ENCODE measurements at places on chromosomes 2 and 18.

GRCh38 chr2:101826716-101827115 is 129.2 kb downstream of the MAP4K4 start:
- DNase-seq, result no peak

GRCh38 chr18:33914399-33914798 is 310.3 kb downstream of the NOL4 start:
- no peak for DNase-seq

GRCh38 chr2:28228434-28228995 is 164.1 kb upstream of the FOSL2 start:
- peak; percentile 19 for DNase-seq

DNA sequence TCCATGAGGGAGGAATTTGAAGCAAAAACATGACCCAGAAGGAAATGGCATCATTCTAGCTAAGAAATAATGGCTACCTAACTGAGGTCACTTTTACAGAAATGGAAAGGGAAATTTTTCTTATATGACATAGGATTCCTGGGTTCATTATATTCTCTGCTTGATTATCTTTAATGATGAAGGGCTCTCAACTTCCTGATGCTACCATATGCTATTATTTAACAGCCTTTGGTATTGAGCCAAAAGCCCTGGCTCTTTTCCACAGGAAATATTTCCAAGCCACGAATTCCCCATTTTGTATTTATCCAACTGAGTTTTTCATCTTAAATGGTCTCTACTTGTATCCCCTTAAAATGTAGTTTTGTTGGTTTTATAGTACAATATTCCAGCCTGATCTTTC is 63.2 kb upstream of the NPAS2 start:
- no peak for DNase-seq

DNA sequence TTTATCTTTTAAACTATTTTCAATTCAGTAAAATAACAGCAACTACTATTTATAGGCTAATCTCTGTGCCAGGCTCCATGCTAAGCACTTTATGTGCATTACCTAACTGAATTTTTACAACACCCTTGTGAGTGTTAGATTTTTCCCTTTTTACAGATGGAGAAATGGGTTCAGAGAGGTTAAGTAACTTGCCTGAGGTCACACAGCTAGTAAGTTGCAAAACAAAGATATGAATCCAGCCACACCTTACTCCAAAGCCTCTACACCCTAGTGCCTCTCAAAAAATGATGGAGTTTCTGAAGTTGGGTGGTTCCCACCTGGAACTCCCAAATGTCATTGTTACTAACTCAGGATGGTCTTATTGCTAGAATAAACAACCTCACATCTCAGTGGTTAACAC is 60.8 kb downstream of the RHOB start:
- DNase-seq, result no peak

DNA sequence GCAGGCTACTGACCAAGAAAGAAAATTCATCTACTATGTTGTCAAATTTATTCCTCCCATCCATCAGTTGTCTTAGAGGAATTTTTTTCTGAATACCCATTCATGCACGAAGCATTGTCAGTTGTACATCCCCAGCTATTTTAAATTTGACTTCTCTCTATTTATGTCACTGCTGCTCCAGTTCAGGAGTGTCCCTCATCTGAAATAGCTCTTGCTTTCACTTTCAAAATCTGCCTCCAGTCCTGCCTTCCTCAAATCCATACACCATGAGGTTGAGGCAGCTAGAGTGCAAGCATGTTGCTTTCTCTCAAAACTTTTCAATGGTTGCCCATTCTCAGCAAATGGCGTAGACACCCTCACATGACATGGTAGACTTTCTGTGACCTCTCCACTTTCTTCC is 335.4 kb upstream of the CDH2 start:
- no peak for DNase-seq

GRCh38 chr2:45505138-45505537 is 105.9 kb downstream of the SRBD1 start:
- DNase-seq, result no peak

DNA sequence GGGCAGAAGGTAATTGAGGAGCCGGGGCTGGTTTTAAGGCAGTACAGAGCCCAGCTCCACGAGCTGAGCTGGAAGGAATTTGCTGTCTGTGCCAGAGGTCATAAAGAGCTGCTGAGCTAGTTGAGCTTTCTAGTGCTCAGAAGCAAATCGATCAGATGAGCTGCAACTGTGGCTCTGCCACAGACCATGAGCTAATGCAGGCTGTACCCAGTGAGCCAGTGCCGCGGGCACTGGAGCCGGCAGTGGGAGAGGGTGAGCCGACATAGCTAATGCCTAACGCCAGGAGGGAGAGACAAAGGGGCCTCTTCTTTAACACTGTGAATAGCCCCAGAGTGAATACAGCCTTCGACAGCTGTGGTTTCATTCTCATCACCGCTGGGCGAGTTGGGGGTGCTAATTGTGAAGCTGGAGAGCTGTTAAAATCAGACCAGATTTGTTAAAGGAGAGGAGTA is 410.1 kb upstream of the TCF4 start:
- DNase-seq, result peak; percentile 4

- peak; percentile 54 for DNase-seq
Measured at GRCh38 chr2:38432820-38433606, 55.9 kb upstream of the ATL2 start.

DNA sequence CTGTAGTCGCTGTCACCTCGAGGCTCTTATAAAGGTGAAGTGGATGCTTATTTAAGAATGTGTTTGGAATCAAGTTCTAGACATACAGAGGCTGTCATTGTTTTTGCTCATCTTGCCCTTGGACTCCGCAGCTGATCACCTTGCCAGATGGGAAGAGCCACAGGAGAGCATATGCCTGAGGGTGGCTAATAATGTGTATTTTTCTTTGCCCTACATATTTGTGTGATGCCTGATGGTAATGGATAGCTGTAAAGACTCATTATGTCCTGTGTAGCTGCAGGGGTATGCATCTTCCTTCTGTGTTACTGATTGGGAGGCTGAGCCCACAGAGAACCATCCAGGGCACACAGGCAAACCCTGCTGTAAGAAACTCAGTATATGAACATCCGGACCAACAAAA is 61.7 kb downstream of the PRKCE start:
- no peak for DNase-seq

DNA sequence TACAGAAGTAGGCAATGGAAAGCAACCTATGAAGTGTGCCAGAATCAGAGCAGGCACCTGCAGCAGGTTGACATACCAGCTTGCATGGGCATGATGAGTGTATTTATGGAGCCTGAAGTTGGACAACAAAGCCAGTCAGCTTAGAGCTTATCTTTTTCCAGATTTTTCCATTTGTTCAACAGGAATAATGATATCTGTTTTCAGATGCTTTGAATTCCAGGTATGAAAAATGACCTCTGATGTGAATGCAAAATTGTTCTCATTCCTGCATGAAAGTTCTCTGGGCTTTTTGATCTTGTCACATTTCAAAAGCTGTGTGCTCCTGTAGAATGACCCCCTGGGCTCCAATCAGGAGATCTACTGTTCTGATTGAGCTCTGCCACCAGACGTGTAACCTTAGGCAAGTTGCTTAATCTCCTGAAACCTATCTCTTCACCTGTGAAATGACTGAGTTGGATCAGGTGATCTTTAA is 38.2 kb upstream of the VIT start:
- no peak for DNase-seq

GRCh38 chr2:142041105-142041504 is 89.7 kb downstream of the LRP1B start:
- no peak for DNase-seq

GRCh38 chr2:96801786-96802595 is 14.1 kb upstream of the CNNM3 start:
- DNase-seq, result no peak

DNA sequence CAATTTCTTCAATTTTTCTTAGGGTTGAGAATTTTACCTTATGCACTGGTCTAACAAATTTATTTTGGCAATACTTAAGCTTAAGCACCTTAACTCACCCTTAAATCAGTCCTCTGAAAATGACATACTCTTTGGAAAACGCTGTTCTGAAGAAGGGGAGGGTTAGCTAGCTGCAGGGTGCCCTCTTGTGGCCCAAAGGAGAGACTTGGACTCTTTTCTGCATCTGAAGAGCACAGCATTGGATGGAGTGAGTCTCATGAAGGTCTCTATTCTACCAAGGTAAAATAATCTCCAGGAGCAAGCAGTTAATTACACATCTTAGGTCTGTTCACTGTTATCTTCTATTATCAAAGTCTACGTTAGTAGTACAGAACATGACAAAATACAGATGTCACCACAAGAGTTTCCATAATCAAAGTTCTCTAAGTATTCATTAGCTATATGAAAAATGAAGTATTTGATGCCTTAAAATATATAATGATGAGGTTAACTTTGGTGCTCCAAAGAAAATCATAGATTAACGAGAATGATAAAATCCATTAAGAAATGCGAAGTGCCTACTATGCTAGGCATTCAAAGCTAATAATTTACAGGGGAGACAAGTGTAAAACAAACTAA is 24.4 kb downstream of the PUM2 start:
- DNase-seq, result peak; percentile 77

DNA sequence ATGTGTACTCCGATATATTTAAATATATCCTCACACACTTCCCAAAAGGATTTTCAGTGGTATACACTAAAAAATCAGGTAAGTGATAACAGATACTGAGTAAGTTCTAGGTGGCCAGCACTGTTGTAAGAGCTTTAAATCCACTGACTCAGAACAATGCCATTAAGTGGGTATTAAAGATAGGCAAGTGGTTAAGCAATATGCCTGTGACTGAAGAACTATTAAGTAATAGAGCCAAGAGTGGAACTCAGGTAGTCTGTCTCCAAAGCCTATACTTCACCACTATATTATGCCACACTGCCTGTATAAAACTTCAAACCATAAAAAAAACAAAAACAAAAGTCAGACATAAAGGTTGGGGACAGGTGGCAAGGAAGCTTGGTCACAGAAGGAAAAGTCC is 37.2 kb downstream of the THUMPD2 start:
- DNase-seq, result peak; percentile 45

DNA sequence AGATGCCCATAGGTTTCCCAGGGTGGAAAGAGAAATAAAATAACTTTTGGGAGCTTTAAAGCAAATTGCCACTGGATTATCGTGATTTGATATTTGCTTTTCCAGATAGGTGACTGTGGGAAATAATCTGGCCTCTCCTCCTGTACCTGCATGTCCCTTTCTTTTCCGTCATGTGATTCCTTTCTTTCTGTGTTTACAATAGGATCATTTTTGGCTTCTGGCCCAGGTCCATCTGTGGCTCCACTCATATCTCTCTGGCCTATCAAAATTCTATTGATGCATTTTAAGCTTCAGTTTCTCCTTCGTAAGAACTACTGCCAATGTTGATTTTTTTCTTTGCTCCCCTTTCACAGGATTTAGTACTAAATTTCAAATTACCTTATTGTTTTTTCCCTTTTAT is 153.6 kb downstream of the CCDC85A start:
- no peak for DNase-seq

DNA sequence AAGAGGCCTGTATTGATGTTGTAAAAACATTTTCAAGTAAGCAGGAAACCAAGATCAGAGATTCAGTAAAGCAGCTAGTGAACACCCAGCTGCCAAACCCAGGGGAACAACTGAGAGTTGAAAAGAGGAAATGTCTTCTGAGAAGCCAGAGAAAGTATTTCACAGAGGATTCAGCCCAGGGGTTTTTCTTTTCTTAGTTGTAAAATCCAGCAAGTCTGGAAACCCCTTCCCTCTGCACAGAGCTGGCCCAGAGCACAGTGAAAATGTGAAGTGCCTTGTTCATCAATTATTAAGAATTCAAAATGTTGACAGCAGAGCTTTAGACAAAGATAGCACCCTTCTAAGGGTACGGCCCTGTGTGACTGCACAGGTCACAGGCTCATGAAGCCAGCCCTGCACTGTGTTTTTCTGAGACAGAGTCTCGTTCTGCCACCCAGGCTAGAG is 28.4 kb downstream of the AFF3 start:
- no peak for DNase-seq

DNA sequence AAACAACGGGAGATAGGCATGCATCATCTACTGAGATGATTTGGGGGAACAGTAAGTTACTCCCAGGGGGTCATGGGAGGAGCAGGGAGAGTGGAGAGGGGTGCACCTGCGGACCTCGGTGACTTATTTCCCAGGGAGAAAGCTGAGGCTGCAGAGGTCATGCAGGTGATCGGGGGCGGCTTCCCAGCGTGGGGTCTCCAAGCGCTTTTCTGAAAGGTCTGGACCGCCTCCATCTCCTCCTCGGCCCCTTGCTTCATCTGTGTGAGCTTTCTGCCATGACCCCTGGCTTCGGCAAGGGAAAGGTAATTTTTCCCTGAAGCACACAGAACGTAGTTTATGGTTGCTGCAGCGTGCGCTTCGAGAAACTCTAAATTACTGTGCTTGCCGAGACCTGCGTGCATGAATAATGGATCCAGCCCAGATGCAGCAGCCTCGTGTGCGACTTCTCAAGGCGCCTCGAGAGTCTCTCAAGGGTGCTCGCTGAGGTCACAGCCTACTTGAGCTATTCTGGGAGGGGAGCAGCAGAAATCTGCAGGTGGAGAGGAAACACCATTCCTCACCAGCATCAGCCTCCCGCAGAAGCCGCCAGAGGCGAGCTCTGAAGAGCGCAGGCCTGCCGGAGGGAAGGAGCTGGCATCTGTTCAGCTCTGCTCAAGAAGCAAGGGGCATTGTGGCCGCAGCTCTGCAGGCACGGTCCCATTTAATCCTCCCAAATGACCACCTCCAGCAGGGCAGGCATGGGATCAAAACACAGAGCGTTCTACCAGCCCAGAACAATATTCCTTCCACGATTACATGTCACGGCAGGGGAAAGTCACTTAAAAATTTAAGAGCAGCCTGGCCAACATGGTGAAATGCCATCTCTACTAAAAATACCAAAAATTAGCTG is 308.4 kb upstream of the MYT1L start:
- DNase-seq, result no peak

DNA sequence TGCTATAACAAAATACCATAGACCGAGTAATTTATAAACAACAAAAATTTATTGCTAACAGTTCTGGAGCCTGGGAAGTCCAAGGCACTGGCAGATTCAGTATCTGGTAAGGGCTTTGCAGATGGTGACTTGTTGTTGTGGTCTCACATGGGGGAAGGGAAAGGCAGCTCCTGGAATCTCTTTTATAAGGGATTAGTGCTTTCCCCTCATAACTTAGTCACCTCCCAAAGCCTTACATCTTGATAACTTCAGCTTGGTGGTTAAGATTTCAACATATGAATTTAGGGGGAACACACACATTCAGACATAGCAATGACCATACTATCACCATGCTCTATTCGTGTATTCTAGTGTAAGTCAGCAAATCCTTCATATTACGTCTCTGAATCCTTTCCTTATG is 447.6 kb upstream of the TCF4 start:
- peak; percentile 3 for DNase-seq

DNA sequence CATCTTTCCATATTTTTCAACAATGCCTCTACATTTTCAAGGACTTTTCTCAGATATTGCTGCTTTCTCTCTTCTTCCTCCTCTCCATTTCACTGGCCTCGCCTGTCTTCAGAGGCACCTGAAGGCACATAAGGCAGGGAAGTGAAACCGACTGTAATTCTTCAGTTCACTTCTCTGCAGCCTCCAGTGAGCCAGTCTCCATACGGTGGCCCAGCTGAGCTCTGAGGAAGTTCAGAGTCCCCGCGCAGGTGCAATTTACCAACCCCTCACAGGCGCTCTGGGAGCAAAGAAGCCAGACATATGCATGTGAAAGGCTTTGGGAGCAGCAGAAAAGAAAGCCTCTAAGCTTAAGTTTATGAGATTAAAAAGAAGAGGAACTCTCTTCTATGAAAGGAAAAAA is 12.4 kb downstream of the KLHL14 start:
- peak; percentile 64 for DNase-seq

GRCh38 chr18:68705119-68705518 is 9.8 kb downstream of the TMX3 start:
- DNase-seq, result no peak
